ENCODE measurements at places on chromosomes 3 and 15. TPM values are rescaled to one million over a fixed set of nuclear protein-coding genes. Genes with fewer than 3 reads are reported as not detected.

DNA sequence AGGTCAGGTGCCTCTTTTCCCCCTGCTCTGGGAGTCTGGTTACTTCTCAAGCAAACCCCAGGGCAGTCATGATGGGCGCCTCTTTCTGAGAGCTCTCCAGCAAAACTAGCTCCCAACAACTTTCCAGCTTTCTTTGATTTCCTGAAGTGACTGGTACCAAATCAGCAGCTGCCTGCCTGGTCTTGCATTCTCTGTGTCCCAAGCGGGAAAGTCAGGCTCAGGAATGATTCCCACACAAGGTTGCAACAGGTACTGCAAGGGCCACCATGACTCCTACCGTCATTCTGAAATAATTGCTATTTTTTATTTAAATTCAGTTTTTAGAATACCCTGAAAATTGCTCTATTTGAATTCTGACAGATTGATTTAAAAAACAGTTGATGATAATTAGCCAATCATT is 658.7 kb downstream of the SQOR start:
- no peak for DNase-seq
- H3K36me3 ChIP-seq, result no peaks in the 10 kb centered on the region
- H3K27me3 ChIP-seq, result no peaks in the 10 kb centered on the region
- no peak overlapping the region for H3K4me3 ChIP-seq
- H3K4me1 ChIP-seq, result no peaks in the 10 kb centered on the region
- H3K27ac ChIP-seq, result no peak overlapping the region

GRCh38 chr3:191158247-191158646 is 40.8 kb upstream of the OSTN start:
- H3K4me1 ChIP-seq, result no peaks in the 10 kb centered on the region
- DNase-seq, result no peak
- no peaks in the 10 kb centered on the region for H3K27me3 ChIP-seq
- H3K36me3 ChIP-seq, result no peaks in the 10 kb centered on the region
- H3K27ac ChIP-seq, result no peak overlapping the region
- no peak overlapping the region for H3K4me3 ChIP-seq

GOLGA6L9 gene
- total RNA-seq, result 3.6 TPM

DNA sequence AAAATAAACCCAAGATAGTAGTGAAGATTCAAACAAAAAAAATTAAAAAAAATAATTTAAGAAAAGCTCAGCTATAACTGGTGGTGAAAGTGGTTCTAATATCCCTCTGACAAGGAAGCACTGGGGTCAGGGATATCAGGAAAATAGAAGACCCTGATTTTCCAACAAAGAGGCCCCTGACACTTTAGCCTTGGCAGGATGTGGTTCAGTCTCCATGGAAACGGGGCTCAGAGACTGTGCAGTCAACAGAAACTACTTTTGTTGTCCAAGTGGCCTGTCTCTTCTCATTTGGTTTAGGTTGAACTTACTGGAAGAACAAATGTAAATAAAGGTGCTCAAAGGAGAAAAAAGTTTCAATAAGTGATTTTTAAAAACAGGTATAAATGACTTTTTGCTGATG is 27.2 kb downstream of the INTS14 start:
- no peak for DNase-seq
- H3K36me3 ChIP-seq, result no peaks in the 10 kb centered on the region
- no peaks in the 10 kb centered on the region for H3K4me1 ChIP-seq
- no peaks in the 10 kb centered on the region for H3K27me3 ChIP-seq
- H3K27ac ChIP-seq, result no peak overlapping the region
- no peak overlapping the region for H3K4me3 ChIP-seq

PTH1R gene
- total RNA-seq, result 1.3 TPM

DNA sequence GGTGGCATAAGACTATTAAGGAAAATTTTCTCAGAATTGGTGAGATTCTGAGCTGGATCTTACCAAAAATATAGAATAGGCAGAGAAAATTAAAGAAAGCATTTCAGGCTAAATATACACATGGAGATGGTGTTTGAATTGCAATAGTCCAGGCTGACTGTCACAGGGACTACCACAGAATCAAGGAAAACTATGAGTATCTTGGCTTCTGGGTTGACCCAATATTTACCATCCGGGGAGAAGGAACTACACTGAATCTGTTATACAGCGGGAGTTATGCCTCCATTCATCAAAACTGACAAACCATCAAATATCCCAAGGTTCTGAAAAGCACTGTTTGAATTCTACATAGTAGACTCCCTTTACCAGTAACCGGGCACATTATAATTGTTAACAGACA is 102.2 kb downstream of the TUSC7 start:
- no peaks in the 10 kb centered on the region for H3K36me3 ChIP-seq
- DNase-seq, result no peak
- H3K4me1 ChIP-seq, result no peaks in the 10 kb centered on the region

GRCh38 chr3:176807938-176808337 is 389.3 kb downstream of the TBL1XR1 start:
- H3K4me3 ChIP-seq, result no peak overlapping the region
- DNase-seq, result no peak
- no peaks in the 10 kb centered on the region for H3K4me1 ChIP-seq

Data from prostate gland (tissue), 2 donors.